ENCODE measurements at places on chromosomes 2 and 18. TPM values are rescaled to one million over a fixed set of nuclear protein-coding genes. Genes with fewer than 3 reads are reported as not detected.

GCG gene
- total RNA-seq, result not detected

KRCC1 gene
- 21.2 TPM for total RNA-seq

DNA sequence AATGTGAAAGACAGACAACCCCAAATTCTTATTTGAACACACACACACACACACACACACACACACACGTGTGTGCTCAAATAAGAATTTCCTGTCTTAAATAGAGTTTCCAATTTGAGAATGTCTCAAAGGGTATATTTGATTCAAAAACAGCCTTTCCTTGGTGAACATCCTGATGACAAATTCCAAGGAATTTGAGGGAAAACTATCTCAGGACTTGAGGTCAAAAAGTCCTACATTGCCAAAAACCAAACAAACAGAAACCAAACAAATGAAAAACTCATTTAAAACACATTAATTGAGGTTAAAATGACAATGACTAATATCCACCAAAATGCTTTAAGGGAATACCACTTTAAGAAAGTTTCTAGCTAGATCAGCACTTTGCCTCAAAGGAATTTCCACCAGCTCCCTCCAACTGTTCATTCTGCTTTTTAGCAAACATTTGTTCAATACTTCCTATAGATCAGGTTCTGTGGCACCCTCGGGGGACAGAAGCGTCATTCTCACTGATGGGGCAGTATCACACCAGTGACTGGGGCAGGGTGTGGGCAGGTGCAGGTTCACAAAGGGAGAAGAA, 232.1 kb upstream of the TRIB2 start:
- no peak for DNase-seq

DNA sequence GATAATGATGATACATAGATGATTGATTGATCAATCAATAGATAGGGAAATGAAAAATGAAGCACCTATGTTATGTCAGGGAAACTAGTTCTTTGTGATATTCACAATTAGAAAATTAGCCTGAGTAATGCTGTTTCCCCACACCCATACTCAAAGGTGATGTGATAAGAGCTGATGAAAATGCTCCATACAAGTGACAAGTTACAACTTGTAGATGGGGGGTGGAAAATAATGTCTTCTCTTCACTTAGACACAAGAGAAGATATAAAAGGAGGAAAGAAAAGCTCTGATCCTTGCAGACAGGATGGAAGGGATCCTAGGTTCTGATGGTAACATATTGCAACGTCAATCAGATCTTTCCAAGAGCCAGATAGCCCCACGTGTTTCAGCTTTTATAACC, 365.9 kb downstream of the AKAIN1 start:
- DNase-seq, result no peak

- no peak for DNase-seq
Measured at GRCh38 chr2:235006986-235007385, 55.2 kb downstream of the SH3BP4 start.

DNA sequence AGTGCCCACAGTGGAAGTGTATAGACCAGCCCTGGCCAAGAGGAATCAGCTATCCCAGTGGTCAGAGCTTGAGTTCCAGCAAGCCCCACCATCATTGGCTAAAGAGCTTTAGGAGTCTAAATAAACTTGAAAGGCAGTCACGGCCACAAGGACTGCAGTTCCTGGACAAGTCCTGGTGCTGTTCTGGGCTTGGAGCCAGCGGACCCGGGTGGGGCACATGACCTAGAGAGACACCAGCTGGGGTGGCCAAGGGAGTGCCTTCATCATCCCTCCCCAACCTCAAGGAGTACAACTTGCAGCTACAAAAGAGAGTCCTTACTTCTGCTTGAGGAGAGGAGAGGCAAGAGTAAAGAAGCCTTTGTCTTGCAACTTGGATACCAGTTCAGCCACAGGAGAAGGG, 439.8 kb upstream of the TMEFF2 start:
- no peak for DNase-seq

DNA sequence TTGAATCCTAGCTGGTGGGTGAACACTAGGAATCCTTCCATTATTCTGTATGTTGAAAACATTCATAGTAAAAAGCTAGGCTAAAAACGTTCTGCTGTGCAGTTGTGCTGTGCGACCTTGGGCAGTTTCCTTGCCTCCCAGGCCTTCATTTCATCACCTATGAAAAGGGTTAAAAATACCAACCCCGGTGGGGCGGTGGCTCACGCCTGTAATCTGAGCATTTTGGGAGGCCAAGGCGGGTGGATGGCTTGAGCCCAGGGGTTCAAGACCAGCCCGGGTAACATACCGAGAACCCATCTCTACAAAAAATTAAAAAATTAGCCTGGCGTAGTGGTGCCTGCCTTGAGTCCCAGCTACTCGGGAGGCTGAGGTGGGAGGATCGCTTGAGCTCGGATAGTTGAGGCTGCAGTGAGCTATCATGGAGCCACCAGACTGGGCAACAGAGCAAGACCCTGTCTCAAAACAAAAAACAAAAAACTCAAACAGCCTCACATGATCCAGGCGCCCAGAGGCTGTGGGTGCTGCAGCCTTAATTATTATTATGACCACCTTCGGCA, 2.9 kb upstream of the RRM2 start:
- no peak for DNase-seq

- no peak for DNase-seq
Measured at GRCh38 chr2:1694371-1695271, 49.7 kb downstream of the PXDN start.

- peak; percentile 27 for DNase-seq
Measured at GRCh38 chr18:3447068-3447894, 2.7 kb upstream of the TGIF1 start.
